ENCODE measurements at places on chromosomes 4 and X.

DNA sequence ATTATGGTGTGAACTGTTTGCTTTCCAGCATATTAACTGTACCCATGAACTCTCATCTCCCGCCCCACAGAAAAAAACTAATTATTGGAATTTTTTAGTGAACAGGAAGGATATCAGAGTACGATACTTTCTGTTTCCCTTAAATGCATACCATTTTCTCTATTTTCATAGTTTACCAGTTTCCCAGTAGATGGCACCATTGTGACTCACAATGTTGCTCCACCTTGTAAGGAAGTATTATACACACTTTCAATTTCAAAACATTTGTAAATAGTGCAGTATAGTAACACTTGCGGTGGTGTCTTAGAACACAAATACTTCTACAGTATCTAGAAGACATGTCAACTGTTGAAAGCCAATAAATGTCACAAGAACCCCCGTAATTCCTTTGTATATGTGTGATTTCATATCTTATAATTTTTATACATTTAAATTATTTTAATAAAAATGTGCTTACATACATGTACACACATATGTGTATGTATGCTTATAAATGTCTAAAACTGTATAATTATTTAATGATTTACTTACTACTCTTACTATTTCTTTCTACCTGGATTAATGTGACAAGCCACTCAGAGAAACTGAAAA is 167.3 kb downstream of the SLIT2 start:
- DNase-seq = peak; percentile 45

GRCh38 chr4:88952081-88952480 is 104.9 kb downstream of the FAM13A start:
- DNase-seq = no peak

DNA sequence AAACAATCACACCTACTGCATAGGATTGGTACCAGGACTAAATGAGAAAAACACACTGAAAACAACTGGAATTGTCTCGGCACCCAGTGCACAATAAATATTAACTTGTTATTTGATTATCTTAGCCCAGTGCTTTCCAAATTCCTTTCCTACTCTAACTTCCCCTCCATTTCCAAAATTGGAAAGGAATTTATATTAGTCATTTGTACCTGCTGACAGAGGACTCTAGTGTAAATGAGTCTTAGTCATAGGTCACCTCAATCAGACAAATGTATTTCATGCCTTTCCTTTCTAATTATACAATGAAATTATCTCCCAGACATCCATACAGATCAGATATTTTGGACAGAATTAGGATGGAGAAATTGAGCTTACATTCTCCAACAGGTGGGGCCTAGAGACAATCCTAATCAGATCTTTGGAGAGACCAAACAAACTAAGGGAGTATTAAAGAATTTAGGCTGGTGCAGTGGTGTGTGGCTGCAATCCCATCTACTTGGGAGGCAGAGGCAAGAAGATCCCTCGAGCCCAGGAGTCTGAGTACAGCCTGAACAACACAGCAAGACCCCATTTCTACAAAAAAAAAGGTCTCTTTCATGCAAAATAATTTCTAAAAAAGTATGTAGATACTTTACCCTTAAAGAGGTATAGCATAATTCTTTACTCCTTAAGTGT is 10.1 kb downstream of the SH3D19 start:
- no peak for DNase-seq

GRCh38 chrX:19956923-19957322 is 33.9 kb downstream of the BCLAF3 start:
- no peak for DNase-seq

DNA sequence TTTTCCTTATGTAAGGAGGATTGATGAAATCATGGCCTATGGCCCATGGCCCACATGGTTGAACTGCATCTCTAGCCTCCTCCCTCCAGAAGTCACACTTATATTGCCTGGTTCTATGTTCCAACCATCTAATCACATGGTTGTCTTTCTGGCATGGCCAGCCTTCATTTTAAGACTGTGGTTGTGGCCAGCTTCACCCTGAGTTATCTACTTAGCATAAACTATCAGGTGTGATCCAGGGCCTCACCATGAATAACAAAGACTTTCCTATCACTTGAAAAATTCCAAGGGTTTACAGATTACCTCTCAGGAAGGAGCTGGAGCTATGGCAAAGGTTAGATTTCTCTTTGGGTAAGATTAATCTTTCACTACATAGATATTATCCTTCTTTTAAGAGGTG is 222.8 kb downstream of the SNCA start:
- DNase-seq = no peak

DNA sequence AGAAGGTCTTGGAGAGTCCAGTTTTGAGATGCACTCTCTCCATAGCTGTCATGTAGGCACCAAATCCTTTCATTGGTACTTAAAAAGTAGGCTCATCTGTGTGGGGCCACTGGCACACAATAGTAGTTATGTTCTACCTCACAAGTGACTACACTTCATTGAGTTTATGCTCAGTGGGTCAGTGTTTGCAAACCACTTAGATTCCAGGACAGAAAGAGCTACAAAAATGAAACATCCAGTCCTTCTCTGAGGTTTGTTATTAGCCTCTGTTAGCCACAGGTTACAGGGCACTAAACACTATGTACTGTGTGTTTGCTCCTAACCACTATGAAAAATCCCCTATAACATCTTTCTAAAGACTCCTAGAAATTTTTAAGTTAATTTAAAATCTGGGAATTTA is 13.8 kb downstream of the RAB28 start:
- DNase-seq = no peak

DNA sequence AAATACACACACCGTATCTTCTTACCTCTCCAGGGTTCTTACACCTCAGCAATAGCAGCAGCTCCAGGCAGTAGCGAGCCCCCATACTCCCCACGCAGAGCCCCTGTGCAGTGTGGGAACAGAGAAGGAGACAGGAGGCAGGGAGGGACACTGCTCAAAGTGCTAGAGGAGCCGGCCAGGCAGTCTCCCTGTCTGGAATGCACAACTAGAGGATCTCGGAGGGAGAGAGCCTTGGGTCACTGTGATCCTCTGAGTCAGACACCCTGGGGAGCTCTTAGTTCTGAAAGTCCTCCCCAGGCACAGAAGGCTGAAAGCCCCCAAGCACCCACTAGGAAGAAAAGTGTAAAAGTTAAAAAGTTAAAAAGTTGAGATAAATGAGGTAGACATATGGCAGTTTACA is 16.0 kb downstream of the AMELX start:
- DNase-seq = no peak

- DNase-seq = peak; percentile 42
Observed at GRCh38 chr4:1248245-1249147, at the start of gene CTBP1. TSS of gene CTBP1 (minus strand) at chr4:1249130. CDS start at chr4:1241331, 7,799 bp downstream.

DNA sequence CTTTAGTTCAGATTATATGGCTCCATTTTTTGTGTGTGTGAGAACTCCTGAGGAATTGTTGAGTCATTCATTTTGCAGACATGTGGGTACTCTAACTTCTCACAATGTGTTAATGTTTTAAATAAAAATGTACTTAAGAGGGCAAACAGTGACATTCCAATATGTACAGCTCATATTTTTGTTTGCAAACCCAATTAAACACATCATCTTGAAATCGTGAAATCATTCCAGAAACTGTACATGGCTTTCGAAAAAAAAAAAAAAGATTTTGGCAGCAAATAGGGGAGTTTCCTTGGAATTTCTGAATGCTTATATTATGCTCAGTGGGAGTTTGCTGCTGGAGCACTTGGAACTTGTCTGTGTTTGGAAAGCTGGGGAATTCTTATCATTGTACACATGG is 85.0 kb downstream of the HPGD start:
- DNase-seq = no peak

DNA sequence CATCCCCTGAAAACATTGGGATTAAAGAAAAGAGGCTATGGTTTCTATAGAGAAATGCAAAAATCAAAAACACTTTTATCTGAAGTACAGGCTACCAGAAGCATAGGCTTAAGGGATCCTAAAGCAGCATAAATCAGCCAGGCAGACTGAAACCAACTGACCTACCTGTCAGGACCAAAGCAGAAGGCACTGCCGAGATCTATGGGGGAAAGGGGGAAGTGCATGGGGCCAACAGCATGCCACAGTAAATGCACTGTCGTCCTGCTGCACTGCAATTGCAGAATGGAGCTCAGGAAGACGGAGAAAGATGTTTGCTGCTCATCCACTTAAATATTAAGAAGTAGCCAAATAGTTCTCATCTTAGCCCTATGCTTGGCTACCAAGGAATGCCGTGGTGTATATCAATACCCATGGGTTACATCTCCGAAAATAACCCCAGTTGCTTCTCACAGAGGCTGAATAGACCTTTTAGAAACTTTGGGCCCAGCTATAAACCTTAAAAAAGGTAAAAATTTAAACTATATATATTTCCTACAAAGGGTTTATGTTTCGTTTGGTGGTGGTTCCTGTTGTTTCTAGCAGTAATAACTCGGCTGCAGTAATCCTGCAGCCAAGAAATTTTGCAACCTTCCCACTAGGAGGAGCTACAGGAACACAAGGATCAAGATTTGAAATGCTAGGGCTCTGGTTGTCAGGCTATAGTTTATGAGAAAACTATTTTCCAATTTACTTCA is 312.2 kb upstream of the DIAPH2 start:
- peak; percentile 1 for DNase-seq

DNA sequence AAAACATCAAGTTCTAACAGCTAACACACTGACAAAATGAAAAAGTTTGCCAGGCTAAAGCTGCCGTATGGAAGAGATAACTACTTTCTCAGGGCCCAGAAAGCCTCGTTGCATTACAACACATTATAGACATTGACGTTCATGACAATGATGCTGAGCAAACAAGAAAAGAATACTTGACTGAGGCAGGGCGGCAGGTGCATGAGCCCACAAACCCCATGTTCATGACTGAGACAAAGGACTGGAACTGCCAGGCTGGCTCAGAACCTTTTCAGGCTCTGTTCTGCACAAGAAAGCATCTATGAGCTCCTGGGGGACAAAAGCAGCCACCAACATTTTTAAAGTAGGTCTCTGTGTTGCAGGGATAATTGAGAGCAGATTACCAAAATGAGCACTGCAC is 13.6 kb downstream of the TLR6 start:
- no peak for DNase-seq

DNA sequence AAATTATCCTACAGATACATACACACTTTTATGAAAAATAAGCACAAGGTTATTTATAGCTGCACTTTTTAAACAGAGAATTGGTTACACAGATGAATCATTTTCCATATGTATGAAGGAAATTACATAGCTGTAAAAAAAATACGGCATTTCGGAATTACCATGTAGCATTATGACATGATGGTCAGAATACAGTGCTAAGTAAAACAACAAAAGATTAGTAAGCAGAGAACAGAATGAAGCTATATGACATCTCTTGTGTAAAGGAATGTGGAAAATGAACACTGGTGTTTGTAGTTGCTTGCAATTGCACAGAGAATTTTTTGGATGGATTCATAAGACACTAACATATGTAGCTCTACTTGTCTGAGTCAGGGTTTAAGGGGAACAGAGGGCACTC is 1222.0 kb upstream of the PRKX start:
- DNase-seq = no peak

DNA sequence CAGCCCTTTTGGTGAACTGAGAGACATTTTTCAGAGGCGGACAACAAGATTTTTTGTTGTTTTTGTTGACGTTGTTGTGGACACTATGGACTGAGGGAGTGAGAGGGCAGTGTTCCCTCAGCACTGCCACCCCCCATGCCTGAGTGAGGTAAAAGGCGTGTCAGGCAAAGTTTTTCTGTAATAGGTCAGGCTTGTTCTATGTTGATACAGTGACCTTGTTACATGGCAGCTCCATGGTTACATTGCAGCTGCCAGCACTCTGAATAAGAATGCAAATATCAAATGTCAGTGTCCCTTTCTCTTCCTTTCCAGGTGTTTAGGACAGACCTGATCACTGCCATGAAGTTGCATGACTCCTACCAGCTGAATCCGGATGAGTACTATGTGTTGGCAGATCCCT is 36.6 kb downstream of the JADE1 start:
- no peak for DNase-seq

DNA sequence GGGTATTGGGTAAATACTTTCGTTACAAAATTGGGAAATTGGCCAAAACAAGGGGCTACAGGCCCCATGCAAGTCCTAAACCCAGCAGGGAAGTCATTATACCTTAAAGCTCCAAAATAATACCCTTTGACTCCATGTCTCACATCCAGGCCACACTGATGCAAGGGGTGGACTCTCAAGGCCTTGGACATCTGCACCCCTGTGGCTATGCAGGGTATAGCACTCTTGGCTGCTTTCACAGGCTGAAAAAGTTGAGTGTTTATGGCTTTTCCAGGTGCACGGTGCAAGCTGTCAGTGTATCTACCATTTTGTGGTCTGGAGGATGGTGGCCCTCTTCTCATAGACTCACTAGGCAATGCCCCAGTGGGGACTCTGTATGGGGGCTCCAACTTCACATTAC is 326.5 kb downstream of the TEX13C start:
- no peak for DNase-seq

GRCh38 chrX:39249999-39250398 is 448.7 kb downstream of the MID1IP1 start:
- no peak for DNase-seq

DNA sequence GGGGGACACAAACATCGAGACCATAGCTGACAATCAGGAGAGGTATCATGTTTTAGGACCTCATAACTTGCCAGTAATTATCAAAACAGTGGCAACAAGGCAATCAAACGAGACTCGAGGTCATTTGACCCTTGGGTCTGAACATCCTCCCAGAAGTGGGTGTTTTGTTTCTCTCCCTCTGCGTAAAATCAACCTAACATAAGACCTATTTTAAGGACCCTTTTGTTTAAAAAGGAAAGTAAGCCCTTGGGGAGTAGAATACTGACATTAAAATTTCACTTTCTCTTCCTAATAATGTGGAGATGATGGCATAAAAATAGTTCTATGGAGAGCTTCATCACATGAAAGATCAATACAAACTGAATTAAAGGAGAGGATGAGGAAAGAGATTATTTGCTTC is 106.2 kb upstream of the PUDP start:
- no peak for DNase-seq

- peak; percentile 74 for DNase-seq
Observed at GRCh38 chr4:185183622-185184281, 20.0 kb downstream of the CFAP97 start.

- no peak for DNase-seq
Observed at GRCh38 chr4:19806865-19807264, 444.8 kb upstream of the SLIT2 start.

DNA sequence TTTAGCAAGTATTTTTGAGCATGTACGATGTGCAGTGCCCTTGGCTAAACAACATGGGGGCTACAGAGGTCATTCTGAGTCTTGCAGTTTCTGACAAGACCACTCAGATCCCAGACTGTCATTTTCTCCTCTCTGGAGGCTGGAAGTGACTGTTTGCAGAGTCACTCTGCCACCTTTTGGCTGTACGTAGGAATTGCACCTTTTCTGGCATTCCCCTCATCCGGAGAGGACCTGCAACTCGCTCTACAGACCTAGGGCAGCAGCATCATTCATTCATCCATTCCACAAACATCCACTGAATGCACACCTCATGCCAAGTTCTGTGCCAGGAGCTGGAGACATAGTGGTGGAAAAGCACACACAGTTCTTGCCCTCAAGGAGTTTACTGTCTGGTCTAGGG is 160.4 kb upstream of the GPR101 start:
- no peak for DNase-seq

GRCh38 chrX:2769615-2770014 is 17.8 kb downstream of the XG start:
- no peak for DNase-seq

- DNase-seq = peak; percentile 85
Observed at GRCh38 chr4:38128478-38129459, 168.6 kb downstream of the PTTG2 start.

- DNase-seq = no peak
Observed at GRCh38 chr4:128454881-128455280, 167.3 kb upstream of the PGRMC2 start.

- no peak for DNase-seq
Observed at GRCh38 chrX:12894074-12895030, 12.1 kb upstream of the TLR8 start.

- no peak for DNase-seq
Observed at GRCh38 chrX:74505437-74505836, 84.1 kb downstream of the SLC16A2 start.

Data from GM12864 (cell line).